Esophagus mucosa (tissue), 1 donor: ENCODE measurements at places on chromosomes 4 and X.

- peak; percentile 43 for ATAC-seq
Measured at GRCh38 chr4:81505004-81505598, 33.4 kb upstream of the RASGEF1B start.

GRCh38 chr4:88196013-88196365, 37.5 kb upstream of the ABCG2 start:
- ATAC-seq = no peak

DNA sequence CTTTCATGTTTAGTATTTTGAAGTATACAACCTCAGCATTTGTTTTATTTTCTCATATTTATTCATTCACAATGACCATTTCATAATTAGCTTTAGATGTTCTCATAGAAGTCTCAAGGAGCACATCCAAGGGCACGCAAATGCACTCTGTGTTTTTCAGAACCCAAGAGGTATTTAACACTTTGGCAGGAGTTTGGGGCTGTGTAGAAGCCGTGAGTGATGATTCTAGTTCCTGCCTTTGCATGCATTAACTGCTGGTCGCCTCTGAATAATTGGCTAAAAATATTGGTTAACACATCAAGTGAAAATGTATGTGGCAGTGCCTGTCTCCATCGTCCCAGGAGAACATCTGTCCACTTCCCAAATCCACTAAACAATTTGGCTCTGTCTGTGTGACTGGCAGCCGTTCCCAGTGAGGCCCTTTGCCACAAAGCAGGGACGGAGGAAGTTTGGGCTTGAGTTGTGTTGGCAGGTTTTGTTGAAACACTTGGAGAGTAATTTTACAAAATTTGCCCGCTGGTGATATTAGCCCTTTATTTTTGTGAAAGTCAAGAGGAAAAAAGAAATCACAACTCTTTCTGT, 730.7 kb upstream of the SLIT2 start:
- ATAC-seq = no peak

GRCh38 chrX:16577483-16578029, 72.4 kb upstream of the S100G start:
- no peak for ATAC-seq

DNA sequence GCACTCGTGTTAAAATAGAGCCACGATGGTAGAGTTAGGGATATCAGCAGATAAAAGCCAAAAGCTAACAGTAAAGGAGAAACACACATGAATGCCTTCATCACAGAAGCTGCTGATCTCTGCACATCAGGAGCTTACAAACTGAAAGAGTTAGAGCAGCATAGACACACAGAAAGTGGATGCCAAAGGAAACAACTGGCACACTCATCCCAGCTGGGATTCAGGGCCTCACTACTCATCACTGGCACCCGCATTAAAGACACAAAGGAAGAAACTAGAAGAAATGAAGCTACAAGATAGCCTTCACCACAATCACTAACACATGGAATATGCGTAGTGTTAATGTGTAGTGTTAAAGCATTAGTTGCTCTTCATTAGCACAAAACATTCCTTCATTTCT, 156.4 kb upstream of the TBL1X start:
- ATAC-seq = no peak

GRCh38 chr4:80463509-80463908, 128.0 kb downstream of the CFAP299 start:
- ATAC-seq = no peak

DNA sequence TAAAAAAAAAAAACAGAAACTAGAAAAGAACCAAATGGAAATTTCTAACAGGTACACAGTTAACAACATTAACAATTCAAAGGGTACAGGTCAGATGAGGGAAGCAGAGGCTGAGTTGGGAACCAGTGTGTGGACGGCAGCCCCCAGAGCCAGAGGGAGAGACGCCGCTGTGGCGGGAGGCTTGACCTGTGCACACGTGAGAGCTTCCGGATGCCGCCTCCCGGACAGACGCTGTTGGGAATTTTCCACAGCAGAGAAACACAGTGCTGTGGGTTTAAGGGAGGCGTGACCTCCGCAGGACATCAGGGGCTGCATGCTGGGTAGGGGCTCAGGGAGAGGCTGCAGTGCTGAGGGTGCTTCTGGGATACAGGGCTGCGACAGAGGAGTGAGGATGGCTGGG, 22.2 kb downstream of the TACC3 start:
- ATAC-seq = no peak

GRCh38 chrX:85977218-85977617, 70.1 kb downstream of the CHM start:
- ATAC-seq = no peak

DNA sequence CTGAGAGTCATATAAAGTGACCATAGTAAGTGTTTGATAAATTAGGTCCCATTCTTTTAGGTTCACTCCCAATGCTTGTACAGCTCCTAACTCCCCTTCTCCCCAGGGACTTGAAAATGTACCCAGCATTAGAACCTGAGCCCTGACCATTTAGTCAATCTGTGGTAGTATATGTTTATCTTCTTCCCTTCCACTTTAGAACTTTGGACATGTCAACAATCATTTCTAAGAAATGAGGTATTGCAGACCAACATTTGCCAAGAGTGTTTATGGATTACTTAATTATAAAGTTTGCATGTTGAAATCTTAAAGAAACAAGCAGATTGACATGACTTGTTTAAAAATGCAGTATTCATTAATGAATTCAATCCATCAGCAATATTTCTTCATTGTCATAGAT, 26.0 kb downstream of the AFM start:
- no peak for ATAC-seq

DNA sequence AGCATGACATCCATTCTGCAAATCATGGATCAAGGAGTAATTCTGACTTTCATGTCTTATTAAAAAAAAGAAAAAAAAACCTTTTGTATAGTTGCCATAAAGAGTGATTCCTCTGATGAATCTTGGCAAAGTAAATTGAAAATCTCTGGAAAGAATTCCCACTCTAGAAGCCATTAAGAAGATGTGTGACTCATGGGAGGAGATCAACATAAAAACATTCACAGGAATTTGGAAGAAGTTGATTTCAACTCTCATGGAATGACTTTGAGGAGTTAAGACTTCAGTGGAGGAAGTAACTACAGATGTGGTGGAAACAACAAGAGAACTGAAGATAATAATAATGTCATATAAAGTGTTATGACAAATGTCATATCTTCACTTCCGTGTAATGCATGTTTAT, 204.2 kb downstream of the PABPC4L start:
- no peak for ATAC-seq

DNA sequence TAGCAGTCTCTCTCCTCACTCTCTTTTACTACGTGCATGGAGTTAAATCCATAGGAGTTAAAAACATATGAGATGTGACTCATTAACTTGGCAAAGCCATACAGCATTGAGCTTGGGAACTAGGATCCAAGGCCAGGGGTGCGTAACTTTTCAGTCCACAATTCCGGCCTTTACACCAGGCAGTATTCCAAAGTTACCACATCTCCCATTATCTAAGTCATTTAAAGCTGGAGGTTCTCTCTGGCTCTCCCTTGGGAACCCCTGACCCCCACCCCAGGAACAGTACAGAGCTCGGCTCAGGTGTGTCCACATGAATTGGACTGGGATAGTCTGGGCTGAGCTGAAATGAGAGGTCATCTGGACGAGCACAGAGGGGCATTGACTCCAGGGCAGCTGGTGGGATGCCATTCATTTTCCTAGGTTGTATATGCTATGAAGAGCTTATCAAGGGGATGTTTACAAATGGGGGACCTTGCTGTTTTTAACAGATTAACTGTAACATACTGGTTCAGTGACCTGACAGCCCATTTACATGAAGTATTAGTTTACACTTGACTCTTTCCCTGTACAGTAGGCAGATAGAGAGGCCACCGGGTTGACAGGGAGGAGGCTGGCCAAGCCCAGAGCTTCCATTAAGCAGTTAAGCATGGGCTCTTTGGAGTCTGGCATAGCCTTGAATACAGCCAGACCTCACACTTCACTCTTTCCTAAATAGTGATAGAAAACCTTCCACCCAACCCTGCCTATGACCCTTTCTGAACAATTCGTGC, 128.8 kb downstream of the RAB28 start:
- peak; percentile 60 for ATAC-seq

GRCh38 chrX:68048774-68049173, 384.5 kb downstream of the OPHN1 start:
- ATAC-seq = no peak

- no peak for ATAC-seq
Measured at GRCh38 chrX:94204524-94204923, 530.5 kb downstream of the FAM133A start.

DNA sequence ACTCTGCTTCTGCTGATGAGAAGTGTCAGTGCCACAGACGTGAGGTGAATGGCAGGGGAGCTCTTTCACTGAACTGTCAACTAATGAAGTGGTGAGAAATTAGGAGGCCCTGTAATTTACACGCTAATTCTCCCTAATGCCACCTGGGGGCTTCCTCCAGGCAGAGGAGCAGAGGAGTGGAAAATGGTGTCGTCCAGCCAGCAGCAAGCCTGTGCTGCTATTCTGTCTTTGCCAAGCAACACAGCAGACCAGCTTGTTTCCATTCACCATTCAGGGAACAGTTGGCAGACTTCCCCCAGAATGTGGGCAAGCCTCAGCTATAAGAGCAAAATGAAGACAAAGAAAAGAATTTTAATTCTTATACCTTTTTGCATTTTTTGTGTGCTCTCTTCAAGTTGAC, 245.2 kb upstream of the TET2 start:
- ATAC-seq = no peak

DNA sequence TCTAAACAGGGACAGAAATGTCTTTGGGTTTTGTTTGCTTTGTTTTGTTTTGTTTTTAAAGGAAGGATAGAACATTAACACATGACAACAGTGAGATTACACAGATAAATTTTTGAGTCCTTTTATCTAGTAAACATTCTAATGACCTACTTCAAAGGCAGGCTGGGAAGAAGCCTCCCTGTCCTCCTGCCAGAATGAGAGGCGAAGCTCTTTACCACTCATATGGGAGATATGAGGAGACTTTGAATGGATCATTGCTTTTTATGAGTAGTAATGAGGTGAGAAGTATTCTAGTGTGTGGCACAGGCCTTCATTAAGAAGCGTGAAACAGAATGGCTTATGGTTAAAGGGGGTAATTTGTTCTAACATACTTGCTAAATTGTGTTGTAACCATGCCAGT, 172.0 kb downstream of the FBXO8 start:
- no peak for ATAC-seq

- no peak for ATAC-seq
Measured at GRCh38 chr4:121064482-121064881, 7.9 kb downstream of the NDNF start.

DNA sequence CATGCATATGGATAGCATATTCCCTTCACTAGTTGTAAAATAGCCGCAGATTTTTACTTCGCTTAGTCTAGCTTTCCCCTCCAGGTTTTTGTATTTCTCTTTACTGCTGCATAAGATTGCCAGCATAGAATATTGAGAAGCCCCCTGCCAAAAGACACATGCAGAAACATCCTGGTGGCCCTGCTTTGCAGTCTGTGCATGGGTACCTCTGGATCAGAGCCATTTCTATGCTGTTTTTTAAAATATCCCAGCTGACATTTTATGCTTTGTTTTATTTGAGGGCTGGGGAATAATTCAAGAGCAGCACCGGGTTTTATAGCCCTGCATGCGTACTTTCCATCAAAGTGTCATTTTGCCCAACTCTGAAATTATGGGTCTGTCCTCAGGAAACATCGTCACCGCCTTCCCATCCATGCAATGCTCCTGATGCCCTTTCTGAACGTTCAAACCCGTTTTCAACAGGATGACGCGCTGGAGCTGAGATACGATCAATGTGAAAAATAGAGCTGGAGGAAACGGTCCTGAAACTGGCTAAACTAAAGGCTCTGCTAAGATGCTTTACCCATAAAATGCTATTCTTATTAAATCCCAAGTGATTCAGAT, 314.3 kb downstream of the EVC2 start:
- ATAC-seq = no peak

DNA sequence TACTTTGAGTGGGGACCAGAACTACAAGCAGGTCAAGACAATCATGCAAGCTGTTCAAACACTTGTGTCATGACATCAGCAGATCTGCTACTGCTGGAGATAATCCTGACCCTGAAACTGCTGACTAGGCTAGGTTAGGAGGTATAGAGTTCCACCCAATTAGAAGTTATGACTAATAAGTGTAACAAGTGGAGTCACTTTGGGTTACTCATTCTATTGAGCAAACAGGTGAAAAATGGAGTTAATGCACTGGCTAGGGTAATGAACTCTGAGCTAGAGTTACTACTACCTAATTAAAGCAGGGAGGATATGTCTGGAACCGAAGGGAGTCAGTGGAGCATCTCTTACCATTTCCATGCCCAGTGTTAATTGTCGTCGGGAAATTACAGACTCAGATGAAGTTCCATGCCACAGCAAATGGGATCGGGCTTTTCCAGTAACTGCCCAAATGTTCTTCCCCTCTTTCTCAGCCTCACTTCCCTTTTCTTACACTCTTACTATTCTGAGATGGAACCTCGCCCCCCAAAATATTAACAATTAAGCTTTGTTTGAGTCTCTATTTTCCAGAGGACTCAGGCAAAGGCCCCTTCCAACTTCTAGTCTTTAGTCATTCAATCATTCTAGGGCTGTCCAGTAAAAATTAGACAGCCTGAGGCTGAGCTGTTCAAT, 19.8 kb upstream of the MANBA start:
- ATAC-seq = peak; percentile 100

DNA sequence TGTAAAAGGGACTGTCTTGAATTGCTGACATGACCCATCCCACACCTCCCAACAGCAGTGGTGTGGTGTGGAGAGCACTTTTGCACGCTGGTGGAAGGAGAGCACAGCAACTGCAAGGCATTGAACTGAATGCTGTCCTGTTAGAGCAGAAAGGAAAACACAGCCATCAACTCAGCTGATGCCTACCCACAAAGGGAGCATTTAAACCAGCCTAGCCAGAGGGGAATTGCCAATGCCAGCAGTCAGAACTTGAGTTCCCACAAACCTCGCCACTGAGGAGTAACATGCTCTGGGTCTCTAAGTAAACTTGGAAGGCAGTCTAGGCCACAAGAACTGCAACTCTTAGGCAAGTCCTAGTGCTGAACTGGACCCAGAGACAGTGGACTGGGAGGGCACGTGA, 31.9 kb downstream of the MAGED4 start:
- ATAC-seq = no peak

GRCh38 chr4:75235359-75235951, 278.7 kb downstream of the RCHY1 start:
- ATAC-seq = no peak

DNA sequence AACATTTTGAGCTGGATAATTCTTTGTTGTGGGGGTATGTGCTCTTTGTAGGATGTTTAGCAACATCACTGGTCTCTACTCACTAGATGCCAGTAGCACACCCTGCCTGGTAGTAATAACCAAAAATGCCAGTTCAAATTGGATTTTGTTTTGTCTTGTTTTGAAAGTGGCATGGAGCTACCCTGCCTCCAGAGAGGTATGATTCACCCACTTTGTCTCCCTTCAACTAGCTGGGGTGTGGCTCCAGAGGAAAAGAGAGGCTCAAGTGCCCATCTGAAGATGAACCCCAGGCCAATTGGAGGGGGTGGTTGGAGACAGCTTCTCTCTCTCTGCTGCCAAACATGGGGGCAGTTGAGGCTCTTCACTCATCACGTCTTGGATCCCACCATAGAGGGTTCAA, 34.5 kb downstream of the NIPAL1 start:
- peak; percentile 35 for ATAC-seq

GRCh38 chr4:101393256-101393655, 45.9 kb upstream of the PPP3CA start:
- ATAC-seq = peak; percentile 85
